SK-N-SH (cell line): ENCODE measurements at places on chromosomes 2 and 18. TPM values are rescaled to one million over a fixed set of nuclear protein-coding genes. Genes with fewer than 3 reads are reported as not detected.

DNA sequence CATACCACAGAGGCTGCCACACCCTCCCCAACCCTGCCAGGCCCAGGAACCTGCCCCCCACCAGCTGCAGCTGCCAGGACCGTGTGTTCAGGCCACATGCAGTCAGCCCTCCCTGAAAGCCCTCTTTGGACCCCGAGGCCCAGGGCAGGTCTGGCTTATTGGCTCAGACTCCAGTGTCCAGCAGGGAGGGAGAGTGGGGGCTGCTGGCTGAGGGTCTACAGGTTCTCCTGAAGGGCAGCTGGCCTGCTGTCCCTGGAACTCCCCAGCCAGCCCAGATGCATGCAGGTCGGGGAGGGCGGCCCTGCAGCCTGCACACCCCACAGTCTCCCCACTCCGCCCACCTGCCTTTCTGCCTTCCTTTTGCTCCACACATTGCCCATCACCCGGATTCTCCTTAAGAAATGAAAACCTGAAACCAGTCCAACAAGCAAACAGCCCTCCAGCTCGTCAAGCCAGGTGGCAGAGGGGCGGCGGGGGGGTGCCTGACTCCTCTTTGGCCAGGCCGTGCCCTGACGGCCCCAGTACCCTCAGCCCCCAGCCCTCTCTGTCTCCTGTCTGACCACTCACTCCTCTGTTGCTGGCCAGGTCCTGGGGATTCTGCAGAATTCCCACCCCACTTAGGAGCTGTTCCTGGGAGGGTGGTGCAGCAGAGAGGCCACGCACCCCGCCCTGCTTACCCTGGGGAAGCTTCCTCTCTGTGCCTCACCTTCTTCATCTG, 18.0 kb downstream of the GPR35 start:
- DNase-seq: peak; percentile 36

DNA sequence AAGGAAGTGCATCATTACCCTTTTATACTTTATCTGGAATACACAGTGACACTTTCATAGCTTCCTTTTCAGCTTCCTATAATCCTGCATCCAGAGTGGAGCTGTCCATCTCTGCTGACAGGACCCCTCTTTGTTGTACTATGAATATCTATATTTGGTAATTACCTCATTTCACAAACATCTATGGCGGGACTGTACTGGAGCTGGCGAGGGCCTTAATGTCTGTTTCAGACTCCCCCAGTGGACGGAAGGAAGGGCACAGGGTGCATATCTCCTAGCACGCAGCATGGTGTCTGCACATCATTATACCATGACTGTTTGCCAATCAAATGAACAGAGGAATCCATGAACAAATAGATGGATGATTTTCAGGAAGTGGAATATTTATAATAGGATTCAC, 142.3 kb downstream of the SOX11 start:
- no peak for DNase-seq

GTF2A1L gene
- polyA plus RNA-seq: 0.36 and 0.44 TPM in 2 replicates

OSR1 gene
- polyA plus RNA-seq: 48.7 and 76.6 TPM in 2 replicates

ANKRD39 gene
- polyA plus RNA-seq: 11.8 and 13.4 TPM in 2 replicates

- DNase-seq: peak; percentile 52
These were observed 639 bp downstream of the EPB41L3 start for GRCh38 chr18:5543036-5543680.

DNA sequence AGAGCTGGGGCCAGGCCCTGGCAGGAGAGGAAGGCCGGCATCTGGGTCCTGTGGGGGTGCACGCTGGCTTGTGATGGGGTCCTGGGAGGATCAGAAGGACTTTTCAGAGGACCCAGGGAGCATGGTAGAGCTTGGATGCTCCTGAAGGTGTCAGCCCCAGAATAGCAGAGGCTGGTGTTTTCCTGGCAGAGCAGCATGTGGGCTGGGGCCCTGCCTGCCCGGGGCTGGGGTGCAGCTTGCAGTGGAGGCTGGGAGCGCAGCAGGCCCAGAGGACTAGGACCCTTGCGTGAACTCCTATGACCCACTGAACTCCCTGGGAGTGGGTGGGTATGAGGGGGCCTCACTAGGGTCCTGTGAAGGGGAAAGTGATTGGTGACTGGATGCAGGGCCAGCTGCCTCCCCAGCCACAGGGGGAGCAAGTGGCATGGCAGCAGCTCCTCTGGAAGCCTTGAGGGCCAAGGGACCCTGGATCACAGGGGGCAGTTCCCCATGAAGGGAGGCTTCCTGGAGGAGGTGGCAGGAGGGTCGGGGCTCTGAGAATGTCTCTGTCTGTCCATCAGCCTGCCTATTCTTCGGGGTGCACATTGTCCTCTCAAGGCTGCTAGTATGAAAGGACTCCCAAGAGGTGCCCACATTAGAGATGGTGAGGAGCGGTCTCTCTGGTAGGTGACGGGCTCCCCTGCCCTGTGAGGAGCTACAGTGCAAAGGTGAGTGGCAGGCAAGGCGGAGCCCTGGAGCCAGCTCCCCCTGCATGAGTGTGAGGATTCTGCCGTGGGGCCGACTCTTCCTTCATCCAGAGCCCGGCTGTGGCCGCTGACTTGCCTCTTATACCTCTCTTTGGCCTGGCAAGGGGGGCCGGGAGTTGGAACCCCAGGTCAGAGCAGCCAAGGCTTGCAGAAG, 249.0 kb downstream of the DYSF start:
- DNase-seq: no peak

GRCh38 chr18:54671291-54671881, 80.3 kb downstream of the DYNAP start:
- peak; percentile 39 for DNase-seq

GRCh38 chr18:5584746-5585417, 41.1 kb upstream of the EPB41L3 start:
- no peak for DNase-seq
